ENCODE measurements at places on chromosomes 13 and 19.

DNA sequence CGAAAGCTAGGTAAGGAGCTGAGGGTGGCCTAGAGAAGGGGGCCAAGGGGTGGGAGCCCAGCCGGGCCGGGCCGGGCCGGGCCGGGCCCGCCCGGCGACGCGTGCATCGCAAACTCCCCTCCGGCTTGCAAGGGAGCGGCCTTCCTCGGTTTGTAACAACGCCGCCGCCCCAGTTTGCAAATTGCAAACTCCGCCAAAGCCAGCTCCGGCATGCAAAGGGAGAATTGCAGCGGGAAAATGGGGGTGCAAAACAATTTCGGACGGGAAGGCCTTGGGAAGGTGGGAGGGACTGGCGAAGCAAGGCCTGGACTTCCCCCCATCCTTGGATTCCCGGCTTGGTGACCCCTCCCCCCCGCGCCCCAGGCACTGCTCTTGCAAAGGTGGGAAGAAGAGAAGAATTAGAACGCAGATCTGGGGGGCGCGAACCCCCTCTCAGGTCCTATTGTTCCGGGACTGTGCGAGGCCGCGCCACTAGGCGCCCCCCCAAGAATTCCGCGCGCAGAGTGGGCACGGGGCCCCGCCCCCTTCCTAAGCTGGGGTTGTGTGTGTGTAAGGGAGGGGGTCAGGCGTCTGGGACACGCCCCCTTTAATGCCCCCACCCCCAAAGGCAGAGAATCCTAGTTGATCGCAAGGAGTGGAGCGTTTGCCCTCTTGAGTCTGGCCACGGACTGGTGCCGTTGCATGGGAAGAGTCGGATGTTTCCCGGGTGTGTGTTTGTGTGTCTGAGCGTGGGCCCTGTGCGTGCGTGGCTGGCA is 926 bp downstream of the PRR12 start:
- DNase-seq: no peak

DNA sequence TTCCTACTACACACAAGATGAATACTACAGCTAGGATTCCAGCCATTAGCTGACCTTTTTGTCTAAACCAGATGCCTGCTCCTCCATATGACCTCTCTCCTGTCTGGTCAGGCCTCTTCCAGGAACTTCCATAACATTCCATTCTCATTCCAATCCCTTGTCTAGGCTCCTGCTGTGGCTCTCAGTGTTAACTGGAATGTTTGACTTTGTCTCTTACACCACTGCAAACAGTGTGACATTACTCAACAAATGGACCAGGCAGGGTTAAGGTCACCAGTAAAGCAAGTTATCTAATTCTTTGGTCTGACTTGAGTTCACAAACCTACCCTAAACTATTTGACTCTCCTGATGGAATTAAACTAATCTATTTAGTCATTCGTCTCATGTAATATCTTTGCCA is 2.1 kb upstream of the GPC6 start:
- no peak for DNase-seq

DNA sequence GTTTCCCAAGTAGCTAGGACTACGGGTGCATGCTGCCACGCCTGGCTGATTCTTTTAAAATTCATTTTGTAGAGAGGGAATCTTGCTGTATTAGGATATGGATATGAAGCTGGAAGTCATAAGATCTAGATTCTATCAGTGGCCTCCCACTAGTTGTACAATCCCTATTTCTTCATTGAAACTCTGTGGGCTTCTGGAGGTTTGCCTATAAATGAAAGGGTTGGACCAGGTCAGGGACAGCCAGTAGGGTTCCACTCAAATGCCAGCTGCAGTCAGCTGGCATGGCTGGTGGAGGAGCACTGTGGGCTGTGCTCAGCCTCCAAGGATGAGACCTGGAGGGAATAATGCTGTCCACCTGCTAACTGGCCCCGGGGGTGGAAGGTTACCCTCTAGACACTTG is 110.2 kb upstream of the GJB6 start:
- DNase-seq: no peak

DNA sequence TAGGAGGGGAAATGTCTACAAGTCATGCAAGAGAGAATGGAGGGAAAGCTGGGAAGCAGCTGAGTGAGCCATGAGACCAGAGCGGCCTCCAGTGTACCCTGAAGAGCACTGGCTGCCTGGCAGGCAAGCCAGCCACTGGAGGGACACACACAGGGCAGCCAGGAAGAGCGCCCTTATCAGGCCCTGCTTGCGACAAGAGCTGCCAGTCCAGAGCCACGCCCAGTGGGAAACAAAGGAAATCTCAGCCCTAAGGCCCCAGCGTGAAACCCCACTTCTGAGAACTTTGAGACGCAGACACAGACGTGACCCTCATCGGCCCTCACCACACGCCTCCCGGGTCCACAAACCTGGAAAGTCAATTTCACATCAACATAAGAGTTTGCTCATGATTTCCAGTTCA is 105.0 kb downstream of the STK24 start:
- DNase-seq: no peak

GRCh38 chr13:32136716-32137115 is 105.1 kb downstream of the FRY start:
- DNase-seq: no peak

DNA sequence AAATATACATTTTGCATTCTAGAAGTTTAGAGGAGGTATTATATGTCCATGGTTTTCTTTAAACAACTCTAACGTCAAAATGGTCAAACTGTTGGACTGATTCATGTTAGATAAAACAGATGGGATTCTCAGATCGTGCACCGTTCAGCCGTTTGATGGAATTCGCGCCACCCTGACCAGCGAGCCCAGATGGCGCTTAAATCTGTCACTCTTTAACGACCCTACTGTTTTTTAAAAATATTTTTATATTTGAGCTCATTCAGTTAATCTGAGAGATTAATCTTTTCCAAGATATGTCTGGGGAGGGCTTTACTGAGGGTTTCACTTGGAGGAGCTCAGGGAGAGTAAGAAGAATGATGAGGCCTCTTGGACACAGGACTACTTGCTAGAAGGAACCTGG is 164.4 kb downstream of the TM9SF2 start:
- no peak for DNase-seq

GRCh38 chr13:84651288-84651687 is 769.0 kb upstream of the SLITRK1 start:
- no peak for DNase-seq

GRCh38 chr19:55902080-55902751 is 29.9 kb downstream of the NLRP13 start:
- DNase-seq: no peak

DNA sequence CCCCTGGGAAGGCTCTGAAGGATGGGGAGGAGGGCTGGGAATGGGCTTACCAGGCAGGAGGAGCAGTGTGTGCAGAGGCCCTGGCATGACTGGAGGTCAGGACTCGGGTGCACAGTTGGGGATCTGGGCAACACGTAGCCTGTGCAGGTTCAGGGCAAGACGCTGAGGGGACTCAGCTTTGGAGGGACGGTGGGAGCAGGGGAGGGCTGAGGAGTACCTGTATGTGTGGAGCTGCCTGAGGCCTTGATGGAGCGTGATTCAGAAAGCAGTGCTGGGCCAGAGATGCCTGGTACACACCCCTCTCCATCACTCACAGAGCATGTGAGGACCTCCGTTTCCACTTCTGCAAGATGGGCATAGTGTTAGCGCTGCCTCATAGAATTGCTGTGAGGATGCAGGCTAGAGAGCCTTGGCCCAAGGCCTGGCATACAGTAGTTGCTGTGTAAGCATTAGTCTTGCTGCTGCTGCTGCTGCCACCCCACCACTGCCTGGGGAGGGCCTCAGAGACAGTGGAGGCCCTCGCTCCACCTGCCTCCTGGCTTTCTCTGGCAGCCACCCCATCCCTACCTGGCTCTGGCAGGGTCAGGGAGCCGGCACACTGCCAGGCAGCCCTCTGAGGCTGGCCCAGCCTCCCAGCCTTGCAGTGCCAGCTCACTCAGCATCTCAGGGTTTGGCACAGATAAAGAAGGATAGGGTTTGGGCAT is 2.4 kb downstream of the PAK4 start:
- DNase-seq: no peak

GRCh38 chr13:97344265-97345175 is 89.4 kb upstream of the RAP2A start:
- DNase-seq: no peak

GRCh38 chr19:11069561-11069960 is 19.7 kb upstream of the LDLR start:
- no peak for DNase-seq

- peak; percentile 48 for DNase-seq
Measured at GRCh38 chr13:110525328-110526319, 35.9 kb downstream of the RAB20 start.

DNA sequence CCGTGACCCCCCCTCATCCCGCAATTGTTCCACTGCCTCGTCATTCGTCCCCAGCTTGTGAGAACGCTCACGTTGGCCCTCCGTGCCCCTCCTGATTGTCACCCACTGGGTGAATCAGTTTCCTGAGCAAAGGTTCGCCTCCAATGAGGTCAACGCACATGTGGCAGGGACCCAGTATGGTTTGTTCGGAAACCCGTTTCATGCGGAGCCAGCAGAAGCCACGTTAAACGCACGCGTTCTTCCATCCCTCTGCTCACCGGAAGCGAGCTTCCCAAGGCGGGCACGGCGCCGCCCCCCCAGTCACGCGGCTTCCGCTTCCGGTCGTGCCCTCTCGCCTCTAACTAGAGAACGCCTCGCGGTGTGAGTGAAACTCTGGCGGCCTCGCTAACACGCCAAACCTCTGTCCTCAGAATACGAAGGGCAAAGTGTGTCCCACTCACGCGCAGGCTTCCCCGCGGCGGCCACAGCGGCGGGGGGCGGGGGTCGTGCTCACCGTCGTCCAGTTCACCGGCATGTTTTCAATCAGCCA is 18.0 kb upstream of the CFAP97D2 start:
- DNase-seq: no peak

GRCh38 chr13:37905736-37906135 is 36.2 kb upstream of the TRPC4 start:
- no peak for DNase-seq

DNA sequence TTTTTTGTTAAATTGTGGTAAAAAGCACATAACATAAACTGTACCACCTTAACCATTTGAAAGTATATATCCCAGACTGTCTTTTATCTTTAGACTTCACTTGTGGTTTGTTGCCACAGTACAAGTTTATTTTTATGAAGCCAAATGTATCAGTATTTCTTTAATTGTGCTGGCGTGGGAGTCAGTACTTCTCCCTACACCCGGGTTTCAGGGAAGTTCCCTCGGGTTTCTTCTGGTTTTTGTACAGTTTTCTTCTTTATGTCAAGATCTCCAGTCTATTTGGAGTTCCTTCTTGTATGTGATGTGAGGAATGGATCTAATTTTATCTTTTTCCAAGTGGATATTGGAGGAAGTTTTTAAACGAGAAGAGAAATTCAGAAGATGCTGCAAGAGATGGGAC is 20.5 kb downstream of the CCDC8 start:
- no peak for DNase-seq

Measured in GM12892 (cell line).